KG1 (cell line): ENCODE measurements at places on chromosomes 4 and X.
A peak's percentile ranks its signal among the peaks of the same experiment; 100 is the strongest.

DNA sequence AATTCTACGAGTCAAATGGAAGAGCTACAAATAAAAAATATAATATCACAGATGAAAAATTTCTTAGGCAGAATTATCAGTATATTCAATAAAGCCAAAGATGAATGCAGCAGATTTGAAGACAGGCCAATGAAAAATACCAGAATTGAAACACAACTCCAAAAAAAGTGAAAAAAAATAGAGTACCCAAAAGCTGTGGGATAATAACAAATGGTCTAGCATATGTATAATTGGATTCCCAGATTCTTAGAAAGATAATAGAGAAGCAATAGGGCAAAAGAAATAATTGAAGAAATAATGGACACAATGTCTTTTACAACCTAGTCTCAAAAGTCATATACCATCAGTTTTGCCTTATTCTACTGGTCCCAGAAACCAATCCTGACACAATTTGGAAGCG, 4.4 kb downstream of the ANAPC10 start:
- no peak for DNase-seq

DNA sequence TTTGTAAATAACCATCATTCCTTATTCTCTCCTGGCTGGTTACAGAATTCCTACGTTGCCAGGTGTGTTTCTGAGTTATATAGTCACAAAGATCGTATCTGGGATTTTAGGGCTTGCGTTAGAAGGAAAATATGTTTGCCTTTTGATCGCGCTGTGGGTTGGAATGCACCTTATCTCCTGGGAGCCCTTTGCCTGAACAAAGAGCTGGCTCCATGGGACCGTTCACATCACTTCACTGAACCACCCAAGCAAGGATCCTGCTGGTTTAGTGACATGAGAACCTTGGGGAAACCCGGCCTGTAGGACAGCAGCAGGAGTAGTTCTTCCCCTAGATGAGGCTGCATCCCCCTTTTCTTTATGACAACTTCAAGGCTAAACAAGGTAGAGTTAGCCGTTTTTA, 51.6 kb downstream of the RS1 start:
- DNase-seq, result no peak

GRCh38 chr4:118997601-118998000, 108.9 kb downstream of the SYNPO2 start:
- no peak for DNase-seq

DNA sequence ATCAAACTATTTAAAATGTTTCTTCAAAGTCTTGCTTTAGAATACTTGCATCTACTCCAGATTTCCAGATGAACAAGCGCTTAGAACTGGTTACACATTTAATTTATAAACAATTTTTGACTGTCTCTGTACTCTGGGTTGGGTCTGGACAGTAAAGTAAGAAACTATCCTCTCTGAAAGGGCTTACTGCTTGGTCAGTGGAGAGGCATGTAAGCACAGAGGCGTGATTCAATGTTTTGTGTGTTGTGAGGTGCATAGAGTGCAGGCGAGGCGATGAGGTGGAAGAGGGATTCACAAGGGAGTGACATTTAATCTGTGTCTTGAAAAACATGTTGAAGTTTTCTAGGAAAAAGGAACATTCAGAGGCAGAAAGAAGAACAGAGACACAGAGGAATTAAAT, 231.4 kb downstream of the VEGFC start:
- no peak for DNase-seq

GRCh38 chr4:99808260-99808857, 8.3 kb upstream of the DAPP1 start:
- peak; percentile 38 for DNase-seq

DNA sequence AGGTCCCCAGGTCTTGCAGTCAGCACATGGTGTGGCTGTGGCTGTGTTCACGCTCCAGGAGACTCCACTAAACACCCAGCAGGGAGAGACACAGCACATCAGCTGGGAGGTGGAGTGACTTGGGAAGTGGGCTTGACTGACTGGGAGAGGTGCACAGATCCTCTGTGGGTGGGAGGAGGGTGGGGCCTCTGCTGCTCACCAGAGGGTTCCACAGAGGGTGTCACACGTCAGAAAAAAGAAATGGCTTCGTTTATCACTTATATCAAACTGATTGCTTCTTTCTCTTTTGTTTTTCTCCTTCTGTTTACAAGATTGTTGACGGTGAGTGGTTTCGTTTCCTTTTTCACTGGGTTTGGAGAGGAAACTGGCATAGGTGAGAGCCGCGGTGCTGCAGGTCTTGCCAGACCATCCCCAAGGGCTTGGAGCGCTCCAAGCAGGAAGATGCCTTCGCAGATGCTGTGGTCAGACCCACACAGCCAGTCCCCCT, 24.8 kb upstream of the FAM193A start:
- DNase-seq, result no peak

GRCh38 chrX:110025395-110025794, 22.5 kb downstream of the TMEM164 start:
- DNase-seq, result no peak

DNA sequence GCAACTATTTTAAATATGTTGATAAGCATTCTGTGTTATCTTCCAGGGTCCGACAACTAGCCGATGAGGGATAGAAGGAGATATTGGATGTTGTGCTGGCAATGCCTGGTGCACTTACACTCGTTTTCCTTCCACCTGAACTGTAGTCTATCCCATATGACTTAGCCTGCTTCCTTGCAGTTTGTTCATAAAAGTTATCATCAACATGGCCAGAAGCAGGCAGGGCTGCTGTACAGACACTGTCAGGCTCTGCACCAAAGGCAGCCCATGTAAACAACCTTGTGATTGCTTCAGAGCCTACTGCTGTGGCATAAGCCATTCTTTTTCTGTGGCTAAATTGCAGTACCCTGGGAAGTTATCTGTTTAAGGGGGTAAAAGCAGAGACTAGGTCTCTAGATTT, 1.6 kb downstream of the MAPK10 start:
- no peak for DNase-seq

DNA sequence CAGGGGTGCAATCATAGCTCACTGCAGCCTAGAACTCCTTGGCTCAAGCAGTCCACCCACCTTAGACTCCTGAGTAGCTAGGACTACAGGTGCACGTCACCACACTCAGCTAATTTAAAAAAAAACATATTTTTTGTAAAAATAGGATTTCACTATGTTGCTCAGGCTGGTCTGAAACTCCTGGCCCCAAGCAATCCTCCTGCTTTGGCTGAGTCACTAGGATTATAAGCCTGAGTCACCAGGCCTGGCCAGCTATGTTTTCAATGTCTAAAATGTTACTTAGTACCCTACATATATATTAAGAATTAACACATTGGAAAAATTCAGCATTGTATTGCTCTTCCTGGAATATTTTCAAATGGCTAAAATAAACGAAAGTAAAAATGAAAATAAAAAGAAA, 37.5 kb downstream of the PNPLA4 start:
- no peak for DNase-seq

DNA sequence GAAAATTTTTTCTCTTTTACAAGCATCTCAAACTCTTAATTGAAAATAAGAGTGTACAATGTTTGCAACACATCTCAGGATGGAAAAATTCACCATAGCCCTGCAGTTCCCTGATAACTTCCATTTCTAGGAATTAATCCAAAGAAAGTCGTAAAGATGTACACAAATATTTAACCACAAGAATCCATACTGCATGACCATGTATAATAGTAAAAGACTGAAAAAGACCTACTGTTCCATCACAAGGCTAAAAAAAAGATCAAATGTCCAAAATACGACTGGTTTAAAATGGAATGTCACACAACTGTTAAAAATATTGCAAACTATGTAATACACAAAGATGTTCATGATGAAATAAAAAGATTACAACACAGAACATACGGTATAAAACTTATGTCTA, 32.1 kb downstream of the HUWE1 start:
- no peak for DNase-seq

DNA sequence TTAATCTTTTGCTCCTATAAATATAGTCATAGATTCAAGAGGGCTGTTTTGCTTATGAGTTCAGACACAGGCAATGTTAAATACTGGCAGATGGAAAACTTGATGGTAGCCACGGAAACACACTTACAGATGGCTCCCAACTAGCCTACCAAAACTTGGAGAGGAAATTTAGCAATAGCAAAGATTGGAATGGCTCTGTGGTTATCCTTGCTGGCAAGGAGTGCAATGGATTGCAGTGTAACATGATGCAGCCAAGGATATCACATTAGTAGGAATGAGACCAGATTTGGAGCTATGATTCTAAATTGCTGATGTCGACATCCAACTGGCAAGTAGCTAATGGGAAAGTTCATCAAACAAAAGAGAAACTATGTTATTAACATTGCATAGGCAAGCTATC, 791.0 kb upstream of the DIAPH2 start:
- no peak for DNase-seq

DNA sequence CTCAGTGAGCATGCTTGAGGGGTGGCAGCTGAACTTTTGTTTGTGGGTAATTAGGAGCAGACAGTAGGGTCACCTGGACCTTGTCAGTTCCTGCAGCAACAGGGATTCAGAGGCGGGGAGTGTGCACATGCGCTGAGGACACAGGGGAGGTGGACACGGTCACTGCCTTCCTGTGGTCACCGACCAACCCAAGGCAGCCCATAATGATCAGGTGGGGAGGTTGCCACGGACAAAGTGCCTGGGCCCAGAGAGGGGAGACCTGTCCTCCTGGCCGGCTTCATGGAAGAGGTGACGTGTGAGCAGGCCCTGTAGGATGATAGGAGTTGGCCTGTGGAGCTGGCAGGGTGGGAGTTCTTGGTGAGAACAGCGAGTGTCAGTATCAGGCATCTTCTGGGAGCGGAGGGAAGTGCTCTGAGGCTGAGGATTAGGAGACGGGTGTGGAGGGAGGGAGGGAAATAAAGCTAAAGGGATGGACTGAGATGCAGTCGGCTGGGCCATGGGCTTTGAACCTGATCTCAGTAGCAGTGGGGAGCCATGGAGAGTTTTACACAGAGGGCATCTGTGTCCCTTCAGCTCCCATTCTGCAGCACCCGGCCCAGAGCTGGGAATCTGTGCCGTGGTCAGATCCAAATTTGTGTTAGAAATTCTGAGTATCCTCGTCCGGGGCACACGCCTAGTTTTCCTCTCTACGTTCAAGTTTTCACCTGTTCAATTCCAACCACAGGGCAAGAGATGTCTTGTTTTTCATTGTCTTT, 100.0 kb downstream of the PSAPL1 start:
- no peak for DNase-seq

DNA sequence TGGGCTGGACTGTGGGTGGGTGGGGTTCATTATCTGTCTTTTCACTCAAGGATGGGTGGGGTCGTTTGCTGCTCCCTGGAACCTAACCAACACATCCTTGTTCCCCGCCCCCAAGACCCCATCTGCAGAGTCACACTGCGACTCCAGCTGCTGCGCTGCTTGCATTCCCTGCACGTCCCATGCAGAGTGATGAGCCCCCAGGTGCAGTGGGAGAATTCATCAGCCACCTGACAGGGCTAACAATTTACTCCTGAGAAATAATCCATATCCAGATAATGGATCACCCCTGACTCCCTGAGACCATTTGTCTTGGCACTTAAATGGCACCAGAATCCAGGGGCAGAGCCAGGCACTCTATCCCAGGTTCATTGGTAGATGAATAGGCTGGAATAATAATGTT, 12.4 kb upstream of the ARHGAP36 start:
- no peak for DNase-seq

GRCh38 chr4:188822698-188823097, 683.5 kb downstream of the TRIML1 start:
- no peak for DNase-seq

GRCh38 chr4:153160821-153161220, 43.4 kb upstream of the TRIM2 start:
- DNase-seq, result no peak

DNA sequence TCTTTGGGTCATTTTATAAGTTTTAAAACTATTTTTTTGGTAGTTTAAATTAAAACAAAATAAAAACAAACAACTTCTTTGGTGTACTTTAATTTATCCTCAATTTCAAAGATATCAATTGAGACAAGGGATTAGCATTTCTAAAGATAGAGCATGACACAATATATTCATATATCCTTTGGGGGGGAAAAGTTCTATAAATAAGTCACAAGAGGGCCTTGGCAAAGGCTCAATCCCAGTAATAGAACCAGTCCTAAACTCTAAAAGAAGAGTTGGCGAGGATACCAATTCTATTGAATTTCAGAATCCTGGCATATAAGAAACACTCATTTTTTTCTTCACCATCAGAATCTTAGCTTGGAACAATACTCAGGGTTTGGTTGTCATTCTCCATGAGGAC, 89.7 kb downstream of the COL4A6 start:
- DNase-seq, result no peak

GRCh38 chr4:141247430-141247780, 26.7 kb downstream of the ZNF330 start:
- no peak for DNase-seq

GRCh38 chrX:67610282-67610681, 66.5 kb downstream of the AR start:
- DNase-seq, result no peak

- DNase-seq, result no peak
Observed at GRCh38 chrX:79477691-79478090, 110.6 kb upstream of the ITM2A start.

GRCh38 chr4:23130845-23131244, 438.1 kb downstream of the GBA3 start:
- no peak for DNase-seq

DNA sequence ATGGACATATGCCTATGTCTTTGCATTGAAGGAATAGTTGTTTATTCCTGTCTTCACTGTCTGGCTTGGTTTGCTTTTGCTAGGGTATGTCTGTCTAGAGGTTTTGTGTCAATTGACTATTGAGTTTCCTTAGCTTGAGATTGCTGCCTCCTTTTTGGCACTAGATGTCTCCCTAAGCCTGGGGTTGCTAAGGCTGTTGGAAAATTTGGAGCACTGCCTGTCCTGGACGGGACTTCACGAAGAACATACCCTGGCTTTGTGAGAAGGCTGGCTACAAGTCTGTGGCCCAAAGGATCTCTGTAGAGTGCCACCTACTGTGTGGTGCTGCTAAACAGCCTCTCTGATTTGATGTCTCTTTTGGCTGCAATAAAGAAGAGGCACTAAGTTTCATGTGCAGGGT, 183.8 kb upstream of the NUDT10 start:
- no peak for DNase-seq

- no peak for DNase-seq
Observed at GRCh38 chr4:54677416-54677815, 19.7 kb downstream of the KIT start.

- no peak for DNase-seq
Observed at GRCh38 chrX:13093529-13094140, 49.2 kb upstream of the FAM9C start.

DNA sequence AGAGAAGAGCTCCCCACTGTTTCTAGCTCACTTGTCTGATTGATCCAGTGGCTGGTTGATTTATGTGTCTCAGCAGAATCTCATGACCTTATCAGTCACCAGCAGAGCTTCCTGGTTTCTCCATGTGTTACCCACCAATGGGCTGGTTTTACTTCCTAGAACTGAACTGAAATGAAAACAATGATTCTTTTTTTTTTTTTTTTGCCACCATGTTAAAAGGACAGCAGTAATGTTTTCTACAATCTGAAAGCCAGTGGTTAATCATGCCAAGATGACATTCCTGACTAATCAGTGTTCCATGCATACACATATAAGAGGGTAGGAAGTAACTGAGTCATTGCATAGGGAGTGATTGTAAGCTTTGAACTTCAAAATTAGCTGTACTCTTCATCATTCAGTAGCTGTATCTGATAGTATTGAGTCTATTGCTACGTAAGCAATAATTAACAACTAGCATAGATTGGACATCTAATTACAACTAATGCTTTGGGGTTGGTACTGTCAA, 67.7 kb downstream of the SLC4A4 start:
- DNase-seq, result peak; percentile 43
